Cardiac muscle cell (in vitro differentiated cells and primary cell): ENCODE measurements at places on chromosomes 1 and 21. TPM values are rescaled to one million over a fixed set of nuclear protein-coding genes. Genes with fewer than 3 reads are reported as not detected.

The DEDD gene
- total RNA-seq = 28.1 and 36.5 TPM in 2 replicates

The LENEP gene
- total RNA-seq = not detected in 2 replicates

The HES2 gene
- not detected in 2 replicates for total RNA-seq

The ANGPTL1 gene
- 0.04 TPM in 1 of 2 replicates, not detected in the other for total RNA-seq

The DMRTA2 gene
- total RNA-seq = 0.04 and 0.12 TPM in 2 replicates

The PODN gene
- total RNA-seq = 3.7 and 6.5 TPM in 2 replicates

DNA sequence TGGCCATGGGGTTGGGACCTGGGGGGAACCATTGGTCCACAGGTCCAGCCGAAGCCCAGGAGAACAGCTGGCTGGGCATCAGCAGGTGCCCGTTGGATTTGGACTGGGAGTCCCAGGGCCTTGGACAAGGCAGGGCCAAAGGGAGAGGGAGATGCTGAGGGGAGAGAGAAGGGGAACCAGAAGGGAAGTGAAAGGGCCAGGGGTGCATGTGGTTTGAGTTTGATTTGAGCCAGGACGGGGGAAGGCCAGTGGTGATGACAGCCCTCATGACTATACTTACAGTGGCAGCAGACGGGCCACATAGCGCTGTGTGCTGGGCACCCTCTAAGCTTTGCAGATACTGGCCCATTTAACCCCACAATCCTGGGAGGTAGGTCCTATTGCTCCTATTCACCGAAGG is 18.8 kb downstream of the AGRN start:
- DNase-seq = no peak

DNA sequence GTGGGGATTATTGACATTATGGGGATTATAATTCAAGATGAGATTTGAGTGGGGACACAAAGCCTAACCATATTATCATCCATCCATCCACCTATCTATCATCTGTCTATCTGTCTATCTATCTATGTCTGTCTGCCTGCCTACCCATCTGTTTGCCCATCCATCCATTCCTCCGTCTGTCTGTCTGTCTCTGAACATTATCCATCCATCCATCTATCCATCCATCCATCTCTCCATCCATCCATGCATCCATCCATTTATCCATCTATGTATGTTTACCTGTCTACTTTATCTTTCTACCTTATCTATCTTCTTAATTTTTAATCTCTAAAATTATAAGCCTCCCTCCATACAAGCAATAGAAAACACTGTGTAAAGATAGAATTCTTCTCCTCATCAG is 47.4 kb downstream of the SH3BGR start:
- no peak for DNase-seq

GRCh38 chr1:236534151-236534651 is 10.4 kb downstream of the LGALS8 start:
- DNase-seq = peak; percentile 44

DNA sequence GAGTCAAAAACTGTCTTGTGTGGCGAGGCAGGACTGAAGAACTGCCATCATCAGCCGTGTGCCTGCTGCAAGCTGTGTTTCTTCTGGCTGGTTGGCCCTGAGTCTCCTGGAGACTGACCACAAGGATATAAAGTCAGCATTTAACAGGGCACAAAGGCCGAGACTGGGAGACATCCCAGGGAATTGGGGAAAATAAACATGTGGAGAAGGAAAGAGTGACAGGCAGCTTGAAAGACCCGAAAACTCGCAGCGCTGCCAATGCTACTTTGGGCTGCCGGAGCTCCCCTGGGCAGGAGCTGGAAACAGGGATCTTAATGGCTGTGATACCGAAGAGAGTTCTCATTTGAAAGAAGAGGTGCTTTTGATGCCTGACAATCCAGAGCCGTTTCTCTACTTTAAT is 125.3 kb upstream of the HMGB4 start:
- DNase-seq = no peak

- no peak for DNase-seq
Observed at GRCh38 chr1:185069202-185069772, 23.9 kb downstream of the RNF2 start.

DNA sequence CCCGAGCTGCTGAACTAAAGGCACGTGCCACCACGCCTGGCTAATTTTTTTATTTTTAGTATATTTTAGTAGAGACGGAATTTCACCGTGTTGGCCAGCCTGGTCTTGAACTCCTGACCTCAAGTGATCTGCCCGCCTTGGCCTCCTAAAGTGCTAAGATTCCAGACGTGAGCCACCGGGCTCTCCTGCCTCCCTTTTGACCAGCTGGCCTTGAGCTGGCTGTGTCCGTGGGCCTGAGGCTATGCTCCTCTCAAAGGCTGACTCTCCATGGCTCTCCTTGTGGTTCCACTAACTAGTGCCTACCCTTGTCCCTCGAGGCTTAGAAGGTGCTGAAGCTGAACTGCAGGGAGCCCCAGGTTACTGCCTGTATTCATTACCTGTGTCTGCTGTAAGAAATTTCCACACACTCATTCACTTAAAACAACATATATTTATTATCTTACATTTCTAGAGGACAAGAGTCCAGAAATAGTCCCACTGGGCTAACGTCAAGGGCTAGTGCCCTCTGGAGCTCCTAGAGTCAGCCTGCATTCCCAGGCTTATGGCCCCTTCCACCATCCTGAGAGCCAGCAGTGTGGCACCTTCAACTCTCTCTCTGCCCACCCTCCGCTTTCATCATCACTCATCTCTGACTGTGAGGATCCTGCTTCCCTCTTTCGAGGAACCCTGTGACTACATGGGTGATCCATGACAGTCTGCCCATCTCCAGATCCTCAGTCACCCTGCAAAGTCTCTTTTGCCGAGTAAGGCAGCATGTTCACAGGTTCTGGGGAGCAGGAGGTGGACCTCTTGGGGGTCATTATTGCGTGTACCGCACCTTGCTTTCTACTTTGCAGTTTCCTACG is 34.9 kb downstream of the ETS2 start:
- no peak for DNase-seq

DNA sequence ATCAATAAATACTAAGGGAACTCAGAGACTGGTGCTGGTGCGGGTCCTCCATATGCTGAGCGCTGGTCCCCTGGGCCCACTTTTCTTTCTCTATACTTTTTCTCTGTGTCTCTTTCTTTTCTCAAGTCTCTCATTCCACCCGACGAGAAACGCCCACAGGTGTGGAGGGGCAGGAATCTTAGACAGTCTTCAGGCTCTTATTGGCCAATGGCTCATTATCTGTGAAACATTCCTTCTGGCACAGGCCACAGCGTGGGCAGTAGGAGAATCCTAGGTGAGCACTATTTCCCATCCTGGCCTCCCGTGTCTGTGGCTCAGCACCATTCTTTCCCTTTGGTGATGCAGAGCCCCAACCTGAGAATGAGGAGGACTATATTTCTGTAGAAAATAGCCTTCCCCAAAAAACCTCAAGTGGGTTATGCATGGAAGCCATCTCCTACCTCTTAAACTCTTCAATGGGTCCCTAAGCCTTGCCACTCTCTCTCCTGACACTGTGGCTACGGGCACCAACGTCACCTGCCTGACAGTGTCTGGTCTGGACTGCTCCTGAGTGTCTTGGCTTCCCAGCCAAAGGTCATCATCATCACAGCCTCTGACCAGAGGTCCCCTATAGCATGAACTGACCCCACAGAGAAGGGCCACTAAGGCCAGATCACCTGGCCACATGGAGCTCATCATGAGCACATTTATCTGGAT is 6.2 kb upstream of the SLAMF1 start:
- no peak for DNase-seq

- DNase-seq = no peak
Observed at GRCh38 chr1:230611878-230612235, 30.4 kb upstream of the COG2 start.

DNA sequence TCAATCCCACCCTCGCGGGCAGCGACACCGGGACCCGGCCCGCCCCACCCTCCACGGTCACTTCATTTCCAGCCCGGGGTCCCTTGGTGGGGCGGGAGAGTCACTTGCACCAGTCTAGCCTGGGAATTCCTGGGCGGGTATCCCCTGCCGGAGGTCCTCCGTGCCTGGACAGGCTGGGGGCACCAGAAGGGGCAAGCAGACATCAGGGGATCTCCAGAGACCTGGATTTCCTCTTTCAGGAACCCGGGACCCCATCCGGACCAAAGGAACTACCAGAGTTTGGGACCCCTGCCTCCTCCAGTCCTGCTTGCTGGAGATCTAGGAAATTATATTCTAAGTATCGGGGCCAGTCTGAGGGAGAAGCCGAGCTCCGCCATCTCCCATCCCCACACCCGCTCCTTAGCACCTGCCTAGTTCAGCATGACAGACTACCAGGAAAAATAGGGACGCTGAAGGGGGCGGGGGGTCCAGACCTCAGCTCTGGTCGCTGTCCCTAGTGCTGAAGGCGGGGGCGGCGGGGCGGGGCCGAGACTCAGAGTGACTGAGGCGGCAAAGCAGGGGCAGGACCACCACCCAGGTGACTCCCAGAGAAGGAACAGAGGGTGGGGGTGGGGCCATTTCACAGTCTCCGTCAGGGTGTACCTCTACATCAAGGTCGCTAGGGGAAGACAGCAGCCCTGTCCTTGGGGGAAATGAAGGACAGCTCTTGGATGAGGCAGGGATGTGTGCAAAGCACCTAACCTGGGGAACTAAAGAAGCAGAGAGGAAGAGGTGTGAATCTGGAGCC is 832 bp downstream of the HCN3 start:
- peak; percentile 16 for DNase-seq

GRCh38 chr1:3034162-3034561 is 12.9 kb downstream of the ACTRT2 start:
- no peak for DNase-seq

DNA sequence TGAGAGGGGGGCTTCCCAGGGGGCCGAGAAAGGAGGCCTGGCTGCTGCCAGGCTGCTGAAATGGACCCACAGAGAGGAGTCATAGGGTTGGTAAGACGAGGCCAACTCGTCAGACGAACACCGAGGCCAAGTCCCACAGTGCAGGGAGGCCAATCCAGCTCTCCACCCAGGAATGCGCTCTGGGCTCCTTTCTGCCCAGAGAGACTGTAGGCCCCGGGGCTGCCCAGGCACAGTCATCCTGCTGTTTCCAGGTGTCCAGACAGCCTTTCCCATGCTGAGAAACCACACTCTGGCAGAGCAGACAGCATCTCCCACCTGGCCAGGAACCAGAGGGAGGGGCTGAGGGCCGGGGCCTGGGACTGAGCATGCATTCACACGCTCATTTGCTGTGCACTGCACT is 26.7 kb upstream of the RSPO1 start:
- DNase-seq = no peak

DNA sequence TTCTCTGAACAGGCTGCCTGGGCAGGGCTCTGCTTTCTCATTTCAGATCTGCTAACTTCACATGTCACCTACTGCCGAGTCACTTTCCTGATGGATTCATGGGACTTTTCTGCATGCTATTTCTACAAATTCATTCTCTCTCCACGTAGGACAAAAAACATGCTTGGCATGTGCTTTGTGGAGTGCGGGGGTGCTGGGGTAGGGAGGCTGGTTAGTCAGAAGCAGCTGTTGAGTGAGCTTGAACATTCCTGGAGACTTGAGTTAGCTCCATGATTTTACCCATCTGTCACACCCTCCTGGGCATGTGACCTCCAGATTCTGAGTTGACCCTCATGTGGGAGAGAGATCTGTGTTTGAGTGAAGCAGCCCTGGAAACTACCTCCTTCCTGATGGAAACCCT is 71.4 kb downstream of the UCK2 start:
- peak; percentile 79 for DNase-seq

GRCh38 chr1:229158341-229158921 is 112.5 kb upstream of the RAB4A start:
- no peak for DNase-seq

DNA sequence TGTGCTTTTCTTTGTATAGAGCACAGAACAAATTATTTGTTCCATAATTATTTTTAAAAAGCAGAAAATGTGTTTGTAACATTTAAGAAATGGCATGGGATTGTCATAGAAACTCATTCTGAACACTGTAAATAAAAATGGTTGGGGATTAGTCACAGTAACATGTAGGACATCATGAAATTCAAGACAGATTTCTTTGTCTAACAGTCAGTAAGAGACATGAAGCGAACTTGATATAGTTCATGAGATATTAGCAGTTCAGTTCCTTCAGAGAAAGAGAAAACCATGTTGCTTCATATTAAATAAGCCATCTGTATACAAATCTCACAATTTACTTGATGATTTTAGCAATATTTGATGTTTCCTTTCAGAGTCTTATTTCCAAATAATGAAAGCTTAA is 19.7 kb downstream of the NFIA start:
- no peak for DNase-seq

GRCh38 chr1:24699628-24700027 is 45.6 kb upstream of the CLIC4 start:
- no peak for DNase-seq

GRCh38 chr21:43913928-43914327 is 48.9 kb downstream of the AGPAT3 start:
- DNase-seq = peak; percentile 15

DNA sequence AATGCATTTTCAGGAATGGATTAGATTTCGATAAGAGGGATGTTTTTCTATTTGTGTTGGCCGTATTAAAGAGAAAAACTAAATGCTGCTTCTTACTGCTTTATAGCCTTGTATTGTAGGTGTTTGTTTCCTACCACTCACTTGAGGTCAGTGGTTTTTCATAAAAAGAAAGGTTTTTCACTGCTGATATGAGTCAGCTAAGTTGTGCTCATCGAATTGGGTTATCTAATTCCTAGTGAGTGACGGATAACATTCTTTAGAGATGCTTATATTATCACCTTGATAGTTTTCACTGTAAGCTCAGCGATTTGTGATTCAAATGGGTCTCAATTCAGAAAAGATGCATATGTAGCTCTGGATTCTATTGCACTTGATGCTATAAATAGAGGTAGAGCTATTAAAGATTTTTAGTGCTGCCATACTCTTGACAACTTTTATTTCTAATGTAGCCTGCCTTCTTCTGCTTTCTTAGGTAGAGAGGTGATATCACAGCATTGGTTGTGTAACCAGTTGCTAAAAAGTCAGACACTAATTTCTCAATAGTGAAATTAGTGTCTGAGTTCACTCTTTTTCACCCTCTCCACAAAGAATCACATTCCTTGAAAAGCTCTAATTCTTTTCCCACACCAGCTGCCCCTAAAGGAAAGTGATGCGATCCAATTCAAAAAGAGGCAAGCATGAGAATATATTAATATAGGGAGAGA is 180.0 kb downstream of the RASAL2 start:
- no peak for DNase-seq

DNA sequence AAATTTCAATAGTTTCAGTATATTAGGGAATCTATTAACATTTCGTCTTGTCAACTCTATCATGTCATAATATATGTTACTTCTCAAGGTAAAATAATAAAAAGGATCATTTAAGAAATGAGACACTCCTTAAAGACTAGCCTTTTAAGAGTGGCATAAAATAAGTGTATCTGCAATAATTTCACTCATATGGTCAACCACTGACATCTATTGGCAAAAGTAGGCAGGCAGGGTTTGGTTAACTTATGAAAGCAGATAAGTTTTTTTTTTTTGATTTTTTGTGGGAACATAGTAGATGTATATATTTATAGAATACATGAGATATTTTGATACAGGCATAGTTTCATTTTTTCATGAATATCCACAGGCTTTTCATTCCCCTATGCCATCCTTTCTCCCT is 5.5 kb upstream of the RGS21 start:
- peak; percentile 9 for DNase-seq

DNA sequence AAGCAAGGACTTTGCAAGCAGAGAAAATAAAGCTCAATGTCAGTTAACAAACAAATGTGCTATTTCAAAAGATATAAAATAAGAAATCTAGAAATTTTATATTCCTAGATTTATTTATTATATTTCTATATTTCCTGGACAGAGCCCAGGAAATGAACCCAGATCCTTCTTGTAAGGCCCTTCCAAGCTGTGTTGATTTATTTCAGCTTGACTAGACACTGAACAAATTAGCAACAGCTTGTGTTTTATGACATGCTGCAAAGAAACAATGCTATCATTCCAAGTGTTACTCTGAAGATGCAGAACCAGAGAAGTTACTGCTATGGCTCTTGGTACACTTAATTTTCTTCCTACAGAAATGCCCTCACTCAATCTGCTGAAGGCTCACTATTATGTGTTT is 6.2 kb downstream of the TGFBR3 start:
- DNase-seq = no peak
